Suppressor macrophage (primary cell): ENCODE measurements at places on chromosomes 3 and 15.
A peak's percentile ranks its signal among the peaks of the same experiment; 100 is the strongest.

GRCh38 chr15:54282228-54282836, 304.1 kb downstream of the UNC13C start:
- DNase-seq = no peak

- peak; percentile 55 for DNase-seq
These were observed 32.6 kb downstream of the SERPINI2 start for GRCh38 chr3:167441256-167441655.

- DNase-seq = no peak
These were observed 28.0 kb downstream of the OSBPL10 start for GRCh38 chr3:31953091-31953490.

GRCh38 chr3:33218446-33219174, at the start of gene SUSD5:
Gene SUSD5 (minus strand): TSS chr3:33218810. CDS start chr3:33218797, 13 bp downstream.
- DNase-seq = no peak

DNA sequence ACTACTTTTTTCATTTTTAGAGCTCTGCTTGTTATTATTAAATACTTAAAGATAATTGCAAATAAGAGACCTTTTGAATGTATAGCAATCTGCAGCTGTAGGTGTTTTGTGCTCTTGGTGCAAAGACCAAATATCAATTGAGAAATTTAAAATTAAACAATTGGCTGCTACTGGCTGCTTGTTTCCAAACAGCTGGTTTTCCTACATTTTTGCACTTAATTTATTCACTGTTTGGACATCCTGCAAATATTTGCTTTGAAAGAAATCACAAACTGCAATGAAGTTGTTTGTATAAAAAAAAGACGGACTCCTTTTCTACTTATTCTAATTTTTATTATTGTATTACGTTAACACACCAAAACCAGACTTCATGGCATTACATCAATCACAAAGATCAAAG, 35.6 kb downstream of the MED12L start:
- no peak for DNase-seq

DNA sequence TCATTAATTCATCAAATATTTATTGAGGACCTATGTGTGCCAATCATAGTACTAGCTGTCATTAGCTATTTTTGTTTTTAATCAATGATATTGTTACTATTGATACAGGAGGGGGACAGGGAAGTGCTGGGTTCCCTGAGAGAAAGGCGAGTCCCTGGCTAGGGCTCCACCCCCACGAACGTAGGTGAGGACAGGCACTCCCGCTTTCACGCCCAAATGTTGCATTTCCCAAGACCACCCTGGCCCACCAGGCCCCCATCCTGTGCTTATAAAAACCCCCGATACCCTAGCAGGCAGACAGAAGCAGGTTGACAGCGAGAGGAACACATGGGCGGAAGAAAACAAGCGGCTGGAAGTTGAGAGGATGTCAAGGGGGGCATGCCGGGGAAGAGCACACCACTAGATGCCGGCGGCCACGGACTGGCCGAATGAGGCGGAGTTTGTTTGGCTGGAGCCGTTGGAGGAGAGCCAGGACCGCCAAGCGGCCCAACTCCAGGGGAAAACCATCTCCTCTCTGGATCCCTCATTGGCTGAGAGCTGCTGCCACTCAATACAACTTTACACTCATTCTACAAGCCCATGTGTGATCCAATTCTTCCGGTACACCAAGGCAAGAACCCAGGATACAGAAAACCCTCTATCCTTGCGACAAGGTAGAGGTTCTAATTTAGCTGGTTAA, 798.7 kb upstream of the SEMA6D start:
- DNase-seq = no peak

DNA sequence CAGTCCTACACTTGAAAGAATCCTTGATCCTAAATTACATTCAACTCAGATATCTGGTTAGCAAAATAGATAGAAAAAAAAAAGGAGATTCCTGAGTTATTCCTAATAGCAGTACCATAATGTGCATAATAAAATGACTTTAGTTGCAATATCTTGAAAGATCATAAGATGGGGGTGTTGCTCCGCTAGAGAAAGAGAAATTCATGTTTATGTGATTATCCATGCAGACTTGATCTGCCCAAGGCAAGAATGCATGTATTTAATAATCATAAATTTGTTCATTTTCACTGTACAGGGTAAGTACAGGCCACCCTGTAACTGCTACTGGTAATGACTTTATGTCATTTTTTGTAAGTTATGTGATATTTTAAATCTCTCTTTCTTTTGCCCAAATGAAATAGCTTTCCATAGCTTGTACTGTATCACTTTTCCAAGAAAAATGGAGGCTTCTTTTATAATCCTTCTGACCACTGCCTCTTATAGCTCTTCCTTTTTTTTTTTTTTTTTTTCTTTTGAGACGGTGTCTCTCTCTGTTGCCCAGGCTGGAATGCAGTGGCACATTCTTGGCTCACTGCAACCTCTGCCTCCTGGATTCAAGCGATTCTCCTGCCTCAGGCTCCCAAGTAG, 84.6 kb downstream of the HCN4 start:
- peak; percentile 36 for DNase-seq

GRCh38 chr15:38991701-38992100, 427.1 kb upstream of the RASGRP1 start:
- DNase-seq = no peak

DNA sequence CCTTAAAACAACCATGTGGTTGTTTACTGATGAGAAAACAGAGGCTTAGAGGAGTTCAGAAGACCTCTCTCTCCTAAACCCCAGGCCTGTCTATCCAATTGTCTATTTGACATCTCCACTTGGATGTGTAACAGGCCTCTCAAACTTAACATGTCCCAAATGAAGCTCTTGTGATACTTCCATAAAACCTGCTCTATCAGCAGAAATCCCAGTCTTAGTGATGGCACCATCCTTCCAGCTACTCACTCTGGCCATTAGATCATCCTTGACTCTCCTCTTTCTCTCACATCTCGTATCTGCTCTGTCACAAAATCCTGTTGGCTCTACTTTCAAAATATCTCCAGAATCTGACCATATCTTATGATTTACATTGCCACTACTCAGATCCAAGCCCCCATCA, 28.8 kb downstream of the EHHADH start:
- DNase-seq = no peak

- peak; percentile 41 for DNase-seq
These were observed 2.2 kb downstream of the POLG start for GRCh38 chr15:89332446-89332845.

DNA sequence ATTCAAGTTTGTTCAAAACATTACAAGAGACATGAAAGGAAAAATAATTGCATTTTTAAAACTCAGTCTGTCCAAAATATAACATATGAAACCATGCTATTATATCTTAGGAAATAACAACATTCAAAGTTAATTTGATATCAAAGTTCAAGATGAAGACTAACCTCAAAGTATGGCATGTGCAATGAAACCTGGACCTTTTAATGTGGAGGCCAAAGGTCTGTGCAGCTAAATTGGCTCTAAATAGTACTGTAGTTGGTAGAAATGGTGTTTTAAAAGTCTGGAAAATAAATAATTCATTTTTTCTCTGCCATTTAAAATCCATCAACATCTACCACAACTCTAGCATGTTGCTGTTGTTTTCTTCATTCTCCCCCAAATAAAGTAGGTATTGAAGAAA, 8.7 kb downstream of the GRAMD1C start:
- DNase-seq = no peak

DNA sequence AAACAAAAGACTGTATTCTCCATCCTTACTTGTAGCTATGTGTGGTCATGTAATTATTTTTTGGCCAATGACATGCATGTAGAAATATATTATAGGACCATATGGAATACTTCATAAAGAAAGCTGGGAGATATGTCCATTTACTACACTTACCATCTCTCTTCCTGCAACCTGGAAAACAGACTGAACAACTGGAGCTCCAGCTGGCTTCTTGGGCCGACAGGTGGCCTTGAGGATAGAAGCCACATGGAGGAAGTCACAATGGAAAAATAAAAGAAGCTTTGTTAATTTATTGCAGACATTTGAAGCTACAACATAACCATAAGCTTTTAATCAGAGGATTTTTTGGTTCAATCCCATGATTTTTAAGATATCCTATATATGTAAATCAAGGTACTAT, 167.9 kb upstream of the CBLB start:
- no peak for DNase-seq

DNA sequence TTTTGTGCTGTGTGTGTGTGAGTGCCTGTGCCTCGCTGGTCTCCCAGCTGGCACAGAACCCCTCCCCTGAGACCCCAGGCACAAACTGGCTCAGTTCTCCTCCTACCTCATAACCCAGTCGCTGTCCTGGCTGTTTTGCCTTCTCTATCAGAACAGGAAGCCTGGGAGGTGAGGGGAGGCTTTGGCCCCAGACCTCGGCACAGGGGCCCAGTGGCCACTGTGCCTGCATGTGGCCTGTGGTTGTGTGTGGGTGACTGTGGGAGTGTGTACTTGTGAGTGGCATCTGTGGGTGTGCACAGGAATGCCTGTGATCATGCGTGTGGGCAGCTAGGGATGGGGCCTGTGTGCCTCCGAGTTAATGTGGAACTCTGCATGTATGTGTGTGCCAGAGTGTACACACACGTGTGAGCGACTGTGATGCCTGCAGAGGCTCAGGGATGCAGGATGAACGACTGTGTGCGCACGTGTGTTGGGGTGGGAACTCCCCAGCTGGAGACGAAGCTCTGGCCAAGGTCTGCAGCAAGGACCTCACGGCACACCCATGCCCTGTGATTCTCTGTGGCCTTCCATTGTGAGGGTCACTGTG, 32.3 kb downstream of the PSTPIP1 start:
- DNase-seq = no peak

GRCh38 chr3:134677987-134678308, 27.1 kb upstream of the KY start:
- no peak for DNase-seq

- no peak for DNase-seq
These were observed 474.4 kb downstream of the NTRK3 start for GRCh38 chr15:87781959-87782625.

GRCh38 chr3:127467391-127467790, 123.1 kb downstream of the TPRA1 start:
- DNase-seq = peak; percentile 52

- peak; percentile 67 for DNase-seq
These were observed 1.7 kb upstream of the LINGO1 start for GRCh38 chr15:77634266-77634962.

DNA sequence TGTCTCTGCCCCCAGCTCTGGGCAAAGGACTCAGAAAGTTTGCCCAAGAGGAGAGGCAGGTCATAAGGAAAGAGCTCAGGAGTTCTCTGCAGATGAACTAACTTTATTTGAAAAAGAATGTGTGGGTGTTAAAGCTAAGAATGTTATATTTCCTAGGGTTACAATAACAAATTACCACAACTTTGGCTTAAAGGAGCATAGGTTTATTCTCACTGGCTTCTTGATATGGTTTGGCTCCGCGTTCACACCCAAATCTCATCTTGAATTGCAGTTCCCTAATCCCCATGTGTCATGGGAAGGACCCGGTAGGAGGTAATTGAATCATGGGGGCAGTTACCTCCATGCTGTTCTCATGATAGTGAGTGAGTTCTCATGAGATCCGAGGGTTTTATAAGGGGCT, 383.7 kb upstream of the CFAP20DC start:
- no peak for DNase-seq

DNA sequence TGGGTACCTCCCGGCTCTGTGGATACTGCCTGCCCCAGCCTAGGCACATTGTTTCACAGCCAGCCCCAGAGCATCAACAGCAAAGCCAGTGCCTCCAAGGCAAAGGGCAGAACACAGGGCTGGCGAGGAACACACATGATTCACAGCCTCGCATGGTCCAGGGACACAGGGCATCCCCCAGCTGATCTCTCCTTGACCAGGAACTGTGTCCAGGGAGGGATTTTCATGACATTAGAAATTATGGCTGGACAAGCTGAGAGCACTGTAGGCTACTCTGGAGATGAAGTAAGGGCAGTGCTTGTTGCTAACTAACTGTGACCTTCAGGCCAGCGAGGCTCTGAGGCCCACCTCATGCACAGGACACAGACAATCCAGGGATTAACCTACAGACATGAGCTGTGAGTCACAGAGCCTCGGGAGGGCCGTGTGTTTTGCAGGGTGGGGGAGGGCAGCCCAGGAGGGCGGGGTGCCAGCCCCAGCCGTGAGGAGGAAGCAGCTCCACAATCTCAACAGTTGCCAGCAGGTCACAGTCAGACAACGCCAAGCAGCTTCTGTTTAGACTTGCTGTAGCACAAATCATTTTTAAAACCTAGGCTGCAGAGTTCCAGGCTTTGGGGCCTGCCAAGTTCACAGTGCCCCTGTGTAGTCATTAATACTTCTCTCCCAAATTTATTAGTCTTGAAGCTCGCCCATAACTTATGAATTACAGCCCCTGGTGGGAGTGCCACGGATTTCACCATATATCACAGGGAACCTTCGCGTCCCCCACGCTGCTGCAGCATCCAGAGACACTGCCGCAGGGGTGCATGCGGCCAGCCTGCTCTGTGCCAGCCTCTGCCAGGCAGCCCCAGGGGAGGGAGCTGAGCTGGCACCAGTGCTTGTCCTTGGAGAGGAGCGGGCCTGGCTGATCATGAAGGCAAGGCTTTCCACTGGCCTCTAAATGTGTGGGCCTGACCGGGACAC, 114.7 kb downstream of the ETFA start:
- peak; percentile 46 for DNase-seq

DNA sequence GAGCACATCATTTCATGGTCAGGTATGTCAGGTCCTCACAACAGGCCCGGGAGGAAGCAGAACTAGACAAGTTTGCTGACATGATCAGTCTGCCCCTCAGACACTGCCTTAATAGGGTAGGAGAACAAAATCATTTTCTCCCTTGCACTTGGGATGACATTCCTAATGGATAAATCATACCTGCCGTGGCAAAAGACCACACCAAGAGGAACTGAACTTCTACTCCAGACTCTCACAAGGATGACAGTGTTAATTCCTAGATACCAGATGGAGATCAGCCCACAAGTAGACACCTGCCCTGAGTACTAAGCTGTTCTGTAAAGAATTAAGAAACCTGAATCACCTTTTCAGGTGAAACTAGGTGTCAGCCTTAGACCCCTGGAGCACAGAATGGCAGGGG, 19.5 kb downstream of the SIAH2 start:
- no peak for DNase-seq

- DNase-seq = no peak
These were observed 276.1 kb downstream of the AGBL1 start for GRCh38 chr15:86355801-86356200.

DNA sequence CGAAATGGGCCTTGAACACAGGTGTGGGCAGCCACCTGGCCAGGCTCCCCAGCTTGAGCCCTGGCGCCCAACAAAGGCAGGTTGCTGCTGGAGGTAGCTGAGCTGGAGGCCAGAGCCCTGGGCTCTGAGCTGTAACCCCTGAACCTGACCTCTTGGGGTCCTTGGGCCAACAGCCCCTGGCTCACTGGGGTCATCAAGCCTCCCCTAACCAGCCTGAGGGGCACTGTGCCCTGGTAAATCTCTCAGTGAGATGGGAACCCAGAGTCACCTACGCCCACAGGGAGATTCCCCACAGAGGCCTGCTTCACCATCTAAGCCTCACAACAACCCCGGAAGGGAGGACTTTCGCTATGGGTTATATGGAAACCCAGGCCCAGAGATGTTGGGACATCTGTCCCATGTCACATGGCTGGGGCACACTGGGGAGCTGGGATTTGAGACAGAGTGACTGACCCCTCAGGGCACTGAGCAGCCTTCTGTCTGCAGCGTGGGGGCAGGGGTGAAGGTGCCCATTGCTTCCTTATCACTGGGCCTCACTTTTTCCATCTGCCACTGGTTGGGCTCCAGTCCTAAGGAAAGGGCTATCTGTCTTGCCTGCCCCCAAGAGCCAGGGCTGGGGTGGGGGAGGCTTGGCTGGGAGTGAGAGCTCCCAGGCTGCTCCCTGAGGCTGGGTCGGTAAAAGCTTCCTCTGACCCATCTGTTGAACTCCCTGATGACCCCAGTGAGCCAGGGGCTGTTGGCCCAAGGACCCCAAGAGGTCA, 59.1 kb downstream of the IQSEC1 start:
- peak; percentile 69 for DNase-seq

GRCh38 chr3:185825639-185826481, 1.0 kb upstream of the IGF2BP2 start:
- peak; percentile 63 for DNase-seq
